ENCODE measurements at places on chromosomes 12 and 14.

DNA sequence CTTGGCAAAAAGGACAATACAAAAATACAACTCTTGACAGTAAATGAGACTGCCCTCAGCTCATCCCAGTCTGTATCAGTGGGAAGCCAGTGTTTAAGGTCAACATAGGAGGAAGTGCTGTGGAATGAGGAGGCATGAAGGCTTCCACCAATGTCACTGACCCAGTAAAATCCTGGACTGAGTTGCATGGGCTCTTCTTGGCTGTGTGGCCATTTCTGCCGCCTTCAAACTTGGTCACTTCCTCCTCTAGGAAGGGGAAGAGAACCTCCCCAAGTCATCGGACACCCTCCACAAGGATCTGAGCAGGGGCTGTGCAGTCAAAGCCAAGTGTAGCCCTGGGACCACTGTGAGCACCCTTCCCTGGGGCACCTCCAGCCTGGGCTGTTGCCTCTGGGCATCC lies 11.9 kb downstream of the GPR68 start:
- DNase-seq = no peak

- peak; percentile 8 for DNase-seq
Observed at GRCh38 chr14:95536036-95536593, 1.3 kb downstream of the GLRX5 start.

- DNase-seq = peak; percentile 89
Observed at GRCh38 chr12:13179211-13180074, 17.1 kb upstream of the EMP1 start.

DNA sequence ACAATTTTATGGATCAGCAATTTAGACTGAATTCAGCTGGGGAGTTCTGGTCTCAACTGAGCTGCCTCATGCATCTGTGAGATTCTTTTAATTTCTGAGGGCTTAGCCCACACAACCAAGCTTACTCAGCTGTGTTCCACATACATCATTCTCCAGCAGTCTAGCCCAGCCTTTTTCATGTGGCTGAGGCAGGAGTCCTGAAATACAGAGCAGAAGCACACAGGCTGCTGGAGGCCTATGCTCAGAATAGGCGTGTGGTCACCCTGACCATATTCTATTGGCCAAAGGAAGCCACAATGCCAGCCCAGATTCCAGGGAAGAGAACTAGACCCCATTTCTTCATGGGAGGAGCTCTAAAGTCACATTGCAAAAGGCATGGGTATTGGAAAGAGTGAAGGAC lies 72.3 kb upstream of the DHRS4 start:
- DNase-seq = no peak

GRCh38 chr14:102484316-102484715 lies 25.3 kb downstream of the ANKRD9 start:
- no peak for DNase-seq

DNA sequence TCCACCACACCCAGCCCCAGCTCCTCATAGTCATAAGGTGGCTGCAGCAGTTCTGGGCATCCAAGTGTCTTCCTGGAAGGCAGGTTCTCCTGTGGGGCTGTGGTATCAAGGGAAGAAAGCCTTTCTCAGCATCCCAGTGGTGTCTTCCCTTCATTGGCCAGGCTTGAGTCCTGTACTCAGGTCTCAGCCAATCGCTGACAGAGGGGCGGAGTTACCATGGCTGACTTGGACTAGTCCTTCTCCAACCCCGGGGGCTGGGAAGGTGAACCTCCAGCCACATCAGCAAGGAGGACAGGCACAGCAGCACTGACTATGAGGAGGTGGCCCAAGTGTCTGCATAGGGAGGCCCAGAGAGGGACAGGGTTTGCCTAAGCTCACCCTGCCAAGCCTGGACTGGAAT lies 64.0 kb upstream of the SLC24A4 start:
- DNase-seq = no peak

GRCh38 chr12:126201981-126202537 lies 1136.8 kb downstream of the AACS start:
- no peak for DNase-seq

- DNase-seq = no peak
Observed at GRCh38 chr14:70716958-70717357, 75.2 kb downstream of the TTC9 start.

DNA sequence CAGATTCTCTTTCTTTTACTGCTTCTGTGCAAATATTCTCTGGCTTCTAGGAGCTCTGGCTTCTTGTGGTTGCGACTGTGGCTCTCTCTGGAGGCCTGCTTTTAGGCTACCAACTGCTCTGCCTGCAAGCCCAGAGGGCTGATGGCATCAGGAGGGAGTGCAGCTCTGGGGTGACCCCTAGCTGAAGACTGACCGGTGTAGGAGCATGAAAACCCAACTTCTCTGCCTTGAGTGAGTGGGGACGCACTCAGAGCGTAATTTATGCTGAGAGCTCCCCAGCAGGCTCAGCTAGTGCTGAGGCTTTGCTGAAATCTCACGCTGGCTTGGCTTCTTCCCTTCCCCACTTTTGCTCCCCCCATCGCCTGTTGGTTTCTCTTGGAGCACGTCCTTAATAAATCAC lies 29.9 kb upstream of the RBM19 start:
- DNase-seq = peak; percentile 13

- DNase-seq = no peak
Observed at GRCh38 chr14:101719708-101720107, 41.8 kb upstream of the PPP2R5C start.

GRCh38 chr14:90495357-90496276 lies 98.8 kb downstream of the CALM1 start:
- DNase-seq = peak; percentile 72

DNA sequence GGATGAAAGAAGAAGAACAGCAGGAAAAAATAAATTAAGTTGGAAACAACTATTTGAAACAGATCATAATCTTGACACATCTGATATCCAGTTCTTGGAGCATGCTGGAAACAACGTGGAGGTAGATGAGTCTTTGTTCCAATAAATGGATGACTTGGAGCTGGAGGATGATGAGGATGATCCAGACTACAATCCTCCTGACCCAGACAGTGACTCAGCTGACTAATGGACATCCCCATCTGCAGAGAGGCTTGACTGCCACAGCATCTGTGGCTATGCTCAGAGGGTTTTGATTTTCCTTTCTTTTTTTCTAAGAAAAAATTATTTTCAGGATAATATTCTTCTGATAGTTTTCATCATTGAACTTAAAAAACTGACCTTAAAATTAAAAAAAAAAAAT lies 6.2 kb upstream of the ZDHHC17 start:
- DNase-seq = no peak

All from HT-29 (cell line).